Activated T-helper 9 cell treated with anti-CD3 and anti-CD28 coated beads, Interleukin-2, amount 50 U/mL, for 16 hours (primary cell): ENCODE measurements at places on chromosomes 1 and 21.
A peak's percentile ranks its signal among the peaks of the same experiment; 100 is the strongest.

DNA sequence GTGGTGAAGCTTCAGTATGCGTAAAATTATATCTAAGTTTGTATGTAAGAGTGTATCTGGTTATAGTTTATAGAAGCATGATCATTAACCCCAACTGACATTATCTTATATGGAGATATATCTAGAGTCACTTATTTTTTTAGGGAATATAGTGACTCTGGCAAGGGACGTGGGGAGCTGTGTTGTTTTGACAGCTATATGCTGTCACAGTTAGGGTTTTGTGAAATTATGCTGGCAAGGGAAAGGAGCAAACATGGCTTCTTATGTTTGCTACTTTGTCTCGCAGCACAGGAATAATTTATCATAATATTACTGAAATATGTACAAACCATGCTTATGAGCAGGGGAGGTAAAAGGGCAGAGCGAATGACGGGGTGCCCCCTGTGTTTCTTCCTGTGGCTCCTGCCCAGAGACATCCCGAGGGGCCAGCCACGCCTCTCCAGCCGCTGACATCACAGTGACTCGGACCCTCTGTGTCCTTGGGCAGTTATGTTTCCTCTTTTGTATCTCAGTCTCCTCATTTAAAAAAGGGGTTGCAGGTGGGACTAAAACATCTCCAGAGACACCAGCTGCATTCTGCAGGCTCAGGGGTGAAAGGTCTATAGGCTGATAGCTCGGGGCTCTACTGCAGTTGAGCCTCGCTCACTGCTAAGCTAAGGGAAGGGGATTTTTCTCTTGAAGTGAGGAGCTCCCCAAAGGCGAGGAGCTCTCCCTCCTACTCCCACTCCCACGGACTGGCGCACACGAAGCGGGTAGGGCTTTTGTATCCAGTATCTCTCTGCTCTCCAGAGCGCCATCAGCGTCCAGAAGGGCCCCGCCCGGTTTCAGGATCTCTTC, 14.9 kb downstream of the A3GALT2 start:
- no peak for DNase-seq

DNA sequence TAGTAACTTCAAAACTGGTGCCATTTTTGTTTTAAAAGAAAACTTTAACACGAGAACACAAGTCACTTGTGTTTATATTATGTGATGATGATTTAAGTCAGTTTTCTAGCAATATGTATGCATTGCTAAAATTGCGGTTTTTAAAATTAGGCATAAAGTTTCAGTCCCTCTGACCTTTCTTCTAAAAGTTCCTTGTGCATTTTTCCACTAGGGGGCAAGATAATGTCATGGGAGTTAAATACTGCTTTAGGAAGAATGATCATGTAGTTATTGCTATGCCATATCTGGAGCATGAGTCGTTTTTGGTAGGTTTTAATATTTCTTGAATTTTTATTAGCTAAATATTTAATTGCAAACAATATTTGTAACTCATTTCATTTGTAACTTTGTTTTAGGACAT, 10.7 kb downstream of the CDC7 start:
- no peak for DNase-seq

GRCh38 chr1:113976609-113977278, 2.5 kb upstream of the OLFML3 start:
- no peak for DNase-seq

GRCh38 chr1:165281207-165281901, 75.2 kb downstream of the LMX1A start:
- DNase-seq, result no peak

DNA sequence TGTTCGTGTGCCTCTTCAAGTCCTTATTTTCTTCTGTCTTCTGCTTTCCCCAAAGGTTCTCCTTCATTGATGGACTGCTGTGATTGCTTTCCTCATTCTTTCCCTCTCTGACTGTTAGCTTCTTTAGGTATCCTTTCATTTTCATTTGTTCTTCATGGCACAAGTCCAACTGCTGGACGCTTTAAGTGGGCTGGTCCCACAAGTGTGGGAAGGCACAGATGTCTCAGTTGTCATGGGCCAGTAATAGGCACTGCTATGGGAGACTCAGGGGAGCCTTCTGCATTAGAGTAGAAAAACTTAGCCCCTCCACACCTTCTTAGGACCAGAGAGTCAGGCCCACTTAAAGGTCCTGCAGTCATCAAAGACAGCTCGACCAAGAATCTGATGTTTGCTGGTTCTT, 122.3 kb upstream of the C1orf105 start:
- no peak for DNase-seq

- DNase-seq, result no peak
Measured at GRCh38 chr1:228304225-228304624, 96.4 kb downstream of the OBSCN start.

GRCh38 chr21:36681117-36681631, 17.7 kb upstream of the SIM2 start:
- DNase-seq, result no peak

DNA sequence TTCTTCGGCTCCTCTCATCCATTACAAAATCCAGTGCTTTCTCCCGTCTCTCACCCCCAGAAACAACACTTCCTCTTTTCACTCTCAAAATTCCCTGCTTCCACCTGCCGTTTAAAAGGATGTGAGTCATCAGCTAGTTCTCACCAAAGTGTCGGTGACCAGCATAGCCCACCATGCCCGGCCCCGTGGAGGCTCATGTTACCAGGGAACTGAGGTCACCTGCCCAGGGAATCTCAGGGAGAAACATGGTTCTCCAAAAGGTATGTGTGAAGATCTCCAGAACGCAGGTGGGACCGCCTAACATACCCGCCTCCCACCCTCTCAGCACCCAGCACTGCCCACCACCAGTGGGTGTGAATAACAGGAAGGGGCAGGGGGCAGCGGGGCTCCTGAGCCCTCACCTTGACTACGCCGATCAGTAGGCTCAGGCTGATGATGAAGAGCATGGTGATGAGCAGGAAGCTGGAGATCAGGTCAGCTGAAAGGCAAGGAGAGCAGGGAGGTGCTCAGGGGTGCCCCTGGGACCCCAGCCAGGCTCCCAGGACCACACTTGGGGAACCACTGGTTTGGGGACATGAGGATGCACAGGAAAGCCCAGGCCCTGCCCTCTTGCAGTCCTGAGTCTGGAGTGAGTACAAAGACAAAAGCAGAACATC, 16.2 kb downstream of the LAPTM5 start:
- DNase-seq, result no peak

- no peak for DNase-seq
Measured at GRCh38 chr1:29963946-29964345, 727.6 kb downstream of the PTPRU start.

- DNase-seq, result no peak
Measured at GRCh38 chr21:45640888-45641479, 2.5 kb upstream of the PCBP3 start.

GRCh38 chr1:54394104-54394503, 12.1 kb downstream of the SSBP3 start:
- DNase-seq, result no peak

- no peak for DNase-seq
Measured at GRCh38 chr1:222028116-222028515, 286.2 kb upstream of the DUSP10 start.

- no peak for DNase-seq
Measured at GRCh38 chr1:99740141-99740540, 26.3 kb downstream of the FRRS1 start.

GRCh38 chr1:89454845-89455521, 69.6 kb upstream of the LRRC8B start:
- peak; percentile 33 for DNase-seq

GRCh38 chr1:2368053-2368744, 23.2 kb downstream of the MORN1 start:
- no peak for DNase-seq

- DNase-seq, result no peak
Measured at GRCh38 chr1:228224198-228225164, 16.6 kb downstream of the OBSCN start.

DNA sequence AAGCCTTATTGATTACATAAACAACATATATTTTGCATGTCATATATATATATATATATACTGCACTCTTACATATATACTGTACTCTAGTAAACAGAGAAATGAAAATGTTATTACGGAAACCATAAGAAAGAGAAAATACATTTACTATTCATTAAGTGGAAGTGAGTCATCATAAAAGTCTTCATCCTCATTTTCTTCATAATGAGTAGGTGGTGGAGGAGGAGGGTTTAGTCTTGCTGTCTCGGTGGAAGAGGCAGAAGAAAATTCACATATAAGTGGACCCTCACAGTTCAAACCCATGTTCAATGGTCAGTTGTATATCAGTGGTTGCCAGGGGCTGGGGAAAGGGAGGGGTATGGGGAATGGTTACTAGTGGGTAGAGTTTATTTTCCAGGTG, 8.0 kb upstream of the IFNLR1 start:
- DNase-seq, result no peak

GRCh38 chr21:37873655-37874054, 42.6 kb downstream of the KCNJ6 start:
- no peak for DNase-seq

DNA sequence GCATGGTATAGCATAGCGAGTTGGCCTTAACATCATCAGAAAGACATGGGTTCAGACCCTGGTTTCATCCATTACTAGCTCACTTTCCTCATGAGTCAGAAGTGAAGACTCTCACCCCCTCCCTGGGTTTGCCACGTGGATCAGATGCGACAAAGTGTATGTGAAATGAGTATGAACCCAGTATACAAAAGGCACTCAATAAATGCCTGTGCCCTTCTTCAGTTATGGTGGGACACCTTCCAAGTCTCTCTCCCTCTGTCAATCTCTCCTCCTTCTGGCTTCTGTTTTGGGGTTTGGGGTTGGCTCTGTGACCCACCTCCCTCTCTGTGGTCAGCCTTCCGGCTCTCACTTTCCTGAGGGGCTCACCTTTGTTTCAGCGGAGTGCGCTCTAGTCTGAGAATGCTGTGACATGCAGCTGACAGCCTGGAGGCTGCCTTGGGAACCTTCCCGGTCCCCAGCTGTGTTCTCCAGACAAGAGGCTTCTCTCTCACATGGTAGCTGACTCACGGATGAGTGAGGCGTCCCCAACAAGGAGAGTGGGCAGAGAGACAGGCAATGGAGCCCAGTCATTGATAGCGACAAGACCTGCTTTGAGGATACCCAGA, 155.0 kb upstream of the EDN2 start:
- DNase-seq, result peak; percentile 24

GRCh38 chr1:162128693-162129356, 59.3 kb downstream of the NOS1AP start:
- no peak for DNase-seq

GRCh38 chr1:160416369-160416768, 16.0 kb downstream of the VANGL2 start:
- DNase-seq, result no peak

DNA sequence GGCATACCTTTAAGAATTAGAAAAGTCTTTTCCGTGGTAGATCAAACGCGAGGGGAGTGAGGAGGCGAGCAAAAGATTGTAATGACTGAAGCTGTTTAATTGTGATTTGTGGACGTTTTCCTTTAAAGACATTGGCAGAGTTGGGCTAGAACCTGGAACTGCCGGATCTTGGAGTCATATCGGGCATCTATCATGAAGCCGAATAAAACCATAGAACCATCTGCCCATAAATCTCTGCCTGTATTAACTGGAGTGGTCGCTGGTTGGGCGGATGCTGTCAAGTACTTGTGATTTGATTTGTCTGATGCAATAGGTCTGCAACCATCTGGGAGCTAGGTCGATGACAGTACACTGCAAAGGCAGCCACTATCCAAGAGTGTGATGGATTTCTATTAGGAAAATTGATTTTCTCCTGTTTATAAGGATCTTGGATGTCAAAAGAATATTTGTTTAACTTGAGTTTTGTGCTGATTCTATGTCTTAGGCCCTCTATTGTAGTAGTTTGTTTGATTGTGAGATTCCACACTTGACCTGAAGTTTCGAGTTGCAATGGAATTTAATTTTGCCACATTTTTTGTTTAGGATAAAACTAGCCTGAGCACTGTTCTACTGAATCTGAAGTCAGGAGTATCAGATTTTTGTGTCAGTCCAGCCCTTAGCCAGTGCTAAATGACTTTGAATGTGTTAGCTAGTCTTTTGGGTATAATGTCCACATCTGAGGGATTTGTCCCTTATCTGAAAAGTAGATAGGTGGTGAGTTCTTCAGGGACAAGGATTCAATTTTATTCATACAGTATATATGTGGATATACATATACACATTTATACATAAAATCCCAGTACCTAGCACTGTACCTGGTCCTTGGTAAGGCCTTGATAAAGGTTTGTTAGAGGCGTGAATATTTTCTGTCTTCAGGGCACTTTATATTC, 1.2 kb downstream of the SARS1 start:
- DNase-seq, result peak; percentile 27

GRCh38 chr1:214637722-214638458, 34.9 kb downstream of the CENPF start:
- no peak for DNase-seq

DNA sequence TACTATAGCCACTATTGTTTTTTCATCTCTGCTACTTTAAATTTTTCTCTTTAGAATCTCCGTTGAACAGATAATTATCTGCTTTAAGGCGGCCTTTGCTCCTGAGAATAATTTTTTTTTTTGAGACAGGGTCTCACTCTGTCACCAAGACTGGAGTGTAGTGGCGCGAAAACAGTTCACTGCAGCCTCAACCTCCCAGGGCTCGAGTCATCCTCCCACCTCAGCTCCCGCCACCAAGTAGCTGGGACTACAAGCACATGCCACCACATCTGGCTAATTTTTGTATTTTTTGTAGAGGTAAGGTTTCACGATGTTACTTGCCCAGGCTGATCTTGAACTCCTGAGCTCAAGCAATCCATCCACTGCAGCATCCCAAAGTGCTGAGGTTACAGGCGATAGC, 28.6 kb downstream of the TRIT1 start:
- no peak for DNase-seq

GRCh38 chr1:167294528-167294927, 73.8 kb downstream of the POU2F1 start:
- no peak for DNase-seq

DNA sequence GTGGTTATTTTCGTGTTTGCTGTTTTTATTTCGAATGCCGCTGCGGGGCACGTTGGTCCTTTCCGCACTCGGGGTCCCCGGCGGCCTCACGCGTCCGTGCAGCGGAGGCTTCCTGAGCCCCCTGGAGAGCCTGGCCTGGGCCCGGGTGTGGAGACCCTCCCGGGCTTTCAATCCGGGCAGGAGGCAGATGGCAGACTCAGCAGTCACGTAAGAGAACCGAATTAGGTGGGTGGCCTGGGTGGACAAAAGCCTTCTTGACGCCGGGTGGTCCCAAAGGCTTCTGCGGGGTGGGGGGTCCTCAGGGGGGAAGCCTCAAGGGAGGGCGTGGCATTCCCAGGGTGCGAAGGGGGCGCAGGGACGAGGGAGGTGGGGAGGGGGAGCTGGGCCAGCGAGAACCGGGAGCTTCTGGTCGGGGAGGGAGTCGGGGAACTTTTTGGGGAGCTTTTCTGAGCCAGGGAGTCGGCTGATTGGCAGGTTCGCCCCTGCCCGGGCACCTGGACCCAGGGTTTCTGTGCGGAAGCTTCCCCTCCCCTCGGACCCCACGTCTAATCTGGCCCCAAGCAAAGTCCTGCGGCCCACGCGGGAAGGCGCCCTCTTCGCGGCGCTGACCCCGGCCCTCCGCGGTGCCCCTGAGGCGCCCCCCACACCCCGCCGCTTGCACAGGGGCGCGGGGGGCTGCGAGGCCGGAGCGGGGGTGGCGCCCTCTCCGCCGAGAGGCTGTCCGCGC, 1.3 kb upstream of the HES4 start:
- DNase-seq, result no peak

- no peak for DNase-seq
Measured at GRCh38 chr1:11518791-11519628, 40.1 kb downstream of the DISP3 start.
